ENCODE measurements at places on chromosomes 12 and 14.

DNA sequence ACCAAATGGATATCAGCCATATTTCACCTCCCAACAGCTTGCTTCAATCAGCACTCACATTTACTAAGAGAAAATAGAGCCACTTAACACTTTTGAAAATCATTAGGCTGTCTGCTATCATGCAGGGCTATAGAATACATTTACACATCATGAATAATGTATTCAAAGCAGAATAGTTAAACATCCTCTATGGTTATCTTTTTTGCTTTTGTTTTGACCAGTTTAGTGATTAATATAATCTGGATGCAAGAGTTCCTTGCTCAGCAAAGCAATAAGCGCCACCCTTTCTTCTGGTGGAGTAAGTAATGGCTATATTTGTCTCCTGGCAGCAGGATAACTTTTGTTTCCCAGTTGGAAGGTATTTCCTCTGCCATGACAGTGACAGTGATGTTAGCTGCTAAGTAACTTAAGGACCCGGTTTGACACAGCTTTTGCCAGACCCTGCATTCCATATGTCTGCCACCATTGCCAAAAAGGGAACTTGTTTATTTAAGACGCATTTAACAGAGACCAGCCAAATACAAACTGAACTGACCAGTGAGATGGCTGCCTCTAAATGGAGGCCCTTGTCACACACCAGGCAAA lies 70.3 kb upstream of the NR2C1 start:
- peak; percentile 68 for DNase-seq

- DNase-seq = no peak
These were observed 163.3 kb downstream of the DACT1 start for GRCh38 chr14:58801086-58801485.

DNA sequence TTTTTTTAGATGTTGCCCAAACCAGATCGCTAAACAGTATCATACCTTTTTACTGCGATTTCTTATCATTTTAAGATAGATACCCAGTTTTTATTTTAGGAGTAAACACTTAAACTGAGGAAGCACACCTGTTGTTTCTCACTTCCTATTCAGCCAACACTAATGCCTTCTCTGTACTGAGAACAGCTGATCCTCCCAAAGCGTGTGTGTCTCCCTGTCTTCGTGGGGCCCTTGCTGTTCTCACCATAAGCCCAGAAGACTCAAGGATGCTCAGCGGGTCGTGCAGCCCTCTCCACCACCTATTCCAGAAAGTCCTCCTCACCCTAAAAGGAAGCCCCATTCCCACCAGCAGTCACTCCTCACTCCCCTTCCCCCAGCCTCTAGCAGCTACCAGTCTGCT lies 14.8 kb downstream of the PPP2R5C start:
- no peak for DNase-seq

GRCh38 chr14:104392396-104393198 lies 187.0 kb upstream of the C14orf180 start:
- DNase-seq = no peak
